T-helper 17 cell (primary cell): ENCODE measurements at places on chromosomes 5 and 9.

DNA sequence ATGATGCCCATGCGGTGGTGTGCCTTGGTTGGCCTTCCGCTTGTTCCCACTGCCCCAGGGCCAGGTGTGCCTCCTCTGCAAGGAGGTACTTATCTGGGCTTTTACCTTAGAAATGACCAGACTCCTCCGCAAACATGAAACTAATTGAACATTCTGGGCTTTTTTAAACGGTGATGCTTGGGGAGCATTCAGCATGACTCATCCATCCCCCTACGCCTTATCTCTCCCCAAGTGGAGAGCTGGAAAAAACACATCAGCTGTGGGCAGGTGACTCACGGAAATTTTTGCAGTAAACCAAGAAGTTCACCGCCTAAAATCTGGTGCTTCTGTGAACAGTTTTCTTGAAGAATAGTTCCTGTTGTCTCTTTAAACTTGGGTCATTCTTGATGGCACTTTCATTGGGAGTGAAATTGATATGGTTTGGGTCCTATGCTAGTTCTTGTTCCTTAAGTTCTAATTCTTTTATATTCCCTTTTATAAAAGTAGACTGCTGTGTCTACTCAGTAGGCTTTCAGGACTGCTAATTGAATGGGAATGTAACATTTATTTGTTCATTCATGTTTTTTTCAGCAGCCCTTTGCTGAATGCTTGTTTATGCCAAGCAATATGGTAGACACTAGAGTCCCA, 39.6 kb downstream of the SFXN1 start:
- peak; percentile 25 for DNase-seq

- DNase-seq: no peak
Observed at GRCh38 chr5:170429014-170429413, 39.8 kb upstream of the KCNMB1 start.

GRCh38 chr9:128637656-128638055, 19.0 kb downstream of the DYNC2I2 start:
- no peak for DNase-seq

DNA sequence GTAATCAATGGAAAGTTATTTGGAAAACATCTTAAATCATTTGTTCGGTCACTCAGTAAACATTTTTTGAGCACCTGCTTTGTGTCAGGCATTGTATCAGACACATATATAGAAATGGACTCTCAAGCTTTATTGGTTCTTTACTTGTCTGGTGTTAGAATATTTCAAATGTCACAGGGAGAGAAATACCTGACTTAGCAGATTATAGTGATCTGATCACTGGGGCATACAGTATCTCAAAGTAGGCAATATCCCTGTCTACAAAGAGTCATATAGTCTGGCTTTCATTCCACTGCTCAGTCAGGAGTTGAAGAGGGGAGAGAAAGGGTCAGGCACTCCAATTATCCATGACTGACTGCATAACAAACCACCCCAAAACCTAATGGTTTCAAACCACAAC, 30.2 kb downstream of the ENTREP1 start:
- no peak for DNase-seq

DNA sequence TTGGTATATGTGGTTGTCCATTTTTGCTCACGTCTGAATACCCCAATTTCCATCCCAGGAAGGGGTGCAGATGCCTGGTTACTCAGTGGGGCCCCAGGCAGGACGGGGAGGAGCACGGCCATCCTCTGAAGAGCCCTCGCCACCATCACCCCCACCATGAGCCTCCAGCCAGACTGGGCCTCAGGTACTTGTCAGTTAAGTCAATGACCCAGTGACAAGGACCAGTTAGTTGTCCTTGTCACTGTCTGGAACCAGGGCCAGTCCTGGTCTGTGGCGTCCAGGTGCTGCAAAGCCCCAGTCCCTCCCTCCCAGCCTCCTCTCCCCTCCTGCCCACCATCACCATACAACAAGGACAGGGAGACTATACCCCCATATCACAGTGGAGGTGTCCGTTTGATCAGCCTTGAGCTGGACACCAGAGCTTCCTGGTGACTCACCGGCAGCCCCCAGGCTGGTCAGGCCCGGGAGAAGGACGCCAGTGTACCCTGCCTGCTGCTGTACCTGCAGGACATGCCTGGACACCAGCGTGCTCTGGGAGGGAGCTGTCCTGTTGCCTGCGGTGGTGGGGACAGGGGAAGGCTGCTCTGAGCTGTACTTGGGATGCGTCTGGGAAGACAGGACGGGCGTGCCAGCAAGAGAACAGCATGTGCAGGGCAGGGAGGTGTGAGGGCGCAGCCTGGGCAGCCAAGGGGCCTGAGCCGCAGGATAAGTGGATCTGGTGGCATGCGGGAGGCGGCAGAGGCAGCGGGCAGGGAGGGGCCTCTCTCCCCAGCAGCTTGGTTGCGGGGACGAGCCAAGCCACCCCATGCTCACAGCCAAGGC, 32.6 kb upstream of the TTLL11 start:
- DNase-seq: no peak

DNA sequence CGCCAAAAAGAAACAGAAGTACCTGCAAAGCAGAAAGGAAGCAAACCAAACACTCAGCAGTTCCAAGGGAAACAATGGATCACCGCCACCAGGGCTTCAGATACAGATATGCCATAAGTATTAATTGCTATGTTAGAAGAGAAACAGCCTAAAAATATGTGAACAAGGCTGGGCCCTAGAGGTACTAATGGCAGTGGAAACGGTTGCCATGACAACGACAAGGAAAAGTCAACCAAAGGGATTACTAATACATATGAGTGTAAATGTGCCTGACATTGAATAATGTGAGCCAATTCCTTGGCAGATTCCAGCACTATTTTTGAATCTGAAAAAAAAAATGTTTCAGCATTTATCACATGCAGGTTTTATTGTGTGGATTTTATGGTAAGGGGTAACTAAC, 75.0 kb downstream of the CAVIN4 start:
- DNase-seq: no peak
